ENCODE measurements at places on chromosomes 1 and 21. TPM values are rescaled to one million over a fixed set of nuclear protein-coding genes. Genes with fewer than 3 reads are reported as not detected.
A peak's percentile ranks its signal among the peaks of the same experiment; 100 is the strongest.

The S100A1 gene
- 7.1 TPM for polyA plus RNA-seq

The CAPZB gene
- polyA plus RNA-seq = 230 TPM

The FCER1G gene
- polyA plus RNA-seq = 35.7 TPM

The PIGR gene
- 0.28 TPM for polyA plus RNA-seq

The LRRC3 gene
- 0.63 TPM for polyA plus RNA-seq

The CR1L gene
- polyA plus RNA-seq = not detected

The ZMYND12 gene
- polyA plus RNA-seq = 0.26 TPM

The CHIA gene
- polyA plus RNA-seq = 0.28 TPM

The LENEP gene
- not detected for polyA plus RNA-seq

The BOLA1 gene
- polyA plus RNA-seq = 22.3 TPM

The PLA2G2D gene
- not detected for polyA plus RNA-seq

The RHEX gene
- polyA plus RNA-seq = not detected

The ILDR2 gene
- not detected for polyA plus RNA-seq

GRCh38 chr1:235928197-235928596, 61.5 kb upstream of the LYST start:
- DNase-seq = no peak

DNA sequence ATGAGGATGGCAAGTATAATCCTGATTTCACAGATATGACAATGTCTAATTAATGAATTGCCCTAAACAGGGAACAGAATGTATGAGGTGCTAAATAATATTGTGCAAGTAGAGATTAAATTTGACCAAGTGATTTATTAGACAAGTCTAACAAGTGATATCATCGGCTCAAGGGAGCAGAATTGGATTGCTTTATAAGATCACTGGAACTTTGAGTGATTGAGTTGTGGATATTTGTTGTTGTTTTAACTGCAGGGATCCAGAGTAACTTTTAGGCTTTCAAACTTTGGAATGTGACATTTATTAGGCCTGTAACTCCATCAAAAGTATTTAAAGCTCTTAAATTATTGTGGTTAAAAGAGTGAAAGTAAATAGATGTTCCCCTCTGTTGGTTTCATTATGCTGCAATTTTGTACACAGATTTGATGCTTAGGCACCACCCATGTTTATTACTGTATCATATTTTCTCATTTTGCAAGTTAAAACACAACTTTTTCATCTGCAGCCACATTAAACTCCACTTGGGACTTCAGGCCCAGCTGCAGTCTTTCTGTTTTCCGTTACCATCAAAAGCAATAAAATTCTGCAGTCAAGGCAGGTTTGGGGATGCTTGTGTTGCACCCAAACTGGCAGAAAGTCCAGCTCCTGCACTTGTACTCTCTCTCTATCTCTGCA, 206.6 kb downstream of the HLX start:
- DNase-seq = no peak

GRCh38 chr1:43659212-43660166, 9.5 kb downstream of the KDM4A start:
- no peak for DNase-seq

GRCh38 chr1:160024195-160024905, 7.4 kb downstream of the PIGM start:
- DNase-seq = no peak

DNA sequence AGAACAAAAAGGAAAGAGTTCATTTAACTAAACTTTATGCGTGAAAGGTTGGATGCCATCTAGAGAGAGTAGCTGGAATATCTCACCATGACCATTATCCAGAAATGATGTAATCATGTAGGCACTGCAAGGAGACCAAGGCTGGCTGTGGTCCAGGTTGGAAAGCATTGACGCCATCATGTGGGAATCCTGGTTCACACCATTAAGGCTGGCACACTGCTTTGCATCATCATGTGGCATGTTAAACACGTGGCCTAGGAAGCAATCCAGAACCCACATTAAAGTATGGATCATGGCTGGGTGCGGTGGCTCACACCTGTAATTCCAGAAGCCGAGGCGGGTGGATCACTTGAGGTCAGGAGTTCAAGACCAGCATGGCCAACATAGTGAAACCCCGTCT, 4.3 kb downstream of the ADAMTS1 start:
- peak; percentile 92 for DNase-seq

DNA sequence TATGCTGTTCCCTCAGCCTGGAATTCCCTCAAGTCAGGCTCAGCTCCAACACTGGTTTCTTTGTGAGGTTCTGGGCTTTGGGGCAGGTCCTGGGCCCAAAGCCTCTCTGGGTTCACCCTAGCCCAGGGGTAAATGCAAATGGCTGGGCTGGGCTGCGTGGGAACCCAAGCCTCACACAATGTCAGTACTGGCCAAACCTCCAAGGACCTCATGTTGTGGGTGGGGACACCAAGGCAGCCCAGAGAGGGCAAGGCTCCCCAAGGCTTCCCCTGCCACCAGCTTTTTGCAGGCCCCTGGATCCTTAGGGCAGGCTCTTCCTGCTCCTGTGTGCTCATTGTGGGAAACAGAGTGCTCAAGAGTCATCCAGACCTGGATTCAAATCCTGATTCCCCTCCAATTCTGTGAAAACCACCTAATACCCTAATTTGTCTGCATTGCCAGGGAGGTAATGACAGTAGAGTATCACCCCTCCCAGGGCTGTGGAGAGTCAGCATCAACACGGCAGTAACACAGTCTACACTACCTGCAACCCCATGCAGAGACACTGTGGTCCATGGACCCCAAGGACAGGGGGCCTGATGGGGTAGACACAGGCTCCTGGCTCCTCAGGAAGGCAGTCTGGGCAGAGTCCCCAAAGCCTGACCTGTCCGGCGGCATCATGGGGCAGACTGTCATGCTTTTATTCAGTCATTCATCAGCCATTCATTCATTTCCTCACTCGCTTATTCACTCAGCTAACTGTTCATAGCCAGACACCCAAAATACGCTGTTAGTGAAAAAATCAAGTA, 85.7 kb downstream of the DMRTB1 start:
- DNase-seq = peak; percentile 8

DNA sequence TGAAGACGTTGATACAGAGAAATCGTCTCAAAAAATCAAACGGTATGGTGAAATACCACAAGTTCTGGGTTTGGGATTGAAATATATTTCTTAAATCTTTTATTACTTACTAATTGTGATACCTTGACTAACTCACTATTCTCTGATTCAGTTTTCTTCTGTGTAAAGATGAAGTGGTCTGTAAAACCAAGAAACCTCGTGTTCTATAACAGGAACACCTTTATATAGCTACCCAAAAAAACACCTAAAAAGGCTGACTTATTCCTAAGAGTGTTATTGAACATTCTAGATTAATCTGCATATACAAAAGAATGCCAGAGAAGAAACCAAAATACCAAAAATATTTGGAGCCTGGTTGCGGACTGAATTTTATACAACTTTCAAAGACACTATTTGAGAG, 721 bp downstream of the LRRIQ3 start:
- DNase-seq = no peak

GRCh38 chr1:147809236-147809635, 48.8 kb upstream of the GJA5 start:
- DNase-seq = no peak

DNA sequence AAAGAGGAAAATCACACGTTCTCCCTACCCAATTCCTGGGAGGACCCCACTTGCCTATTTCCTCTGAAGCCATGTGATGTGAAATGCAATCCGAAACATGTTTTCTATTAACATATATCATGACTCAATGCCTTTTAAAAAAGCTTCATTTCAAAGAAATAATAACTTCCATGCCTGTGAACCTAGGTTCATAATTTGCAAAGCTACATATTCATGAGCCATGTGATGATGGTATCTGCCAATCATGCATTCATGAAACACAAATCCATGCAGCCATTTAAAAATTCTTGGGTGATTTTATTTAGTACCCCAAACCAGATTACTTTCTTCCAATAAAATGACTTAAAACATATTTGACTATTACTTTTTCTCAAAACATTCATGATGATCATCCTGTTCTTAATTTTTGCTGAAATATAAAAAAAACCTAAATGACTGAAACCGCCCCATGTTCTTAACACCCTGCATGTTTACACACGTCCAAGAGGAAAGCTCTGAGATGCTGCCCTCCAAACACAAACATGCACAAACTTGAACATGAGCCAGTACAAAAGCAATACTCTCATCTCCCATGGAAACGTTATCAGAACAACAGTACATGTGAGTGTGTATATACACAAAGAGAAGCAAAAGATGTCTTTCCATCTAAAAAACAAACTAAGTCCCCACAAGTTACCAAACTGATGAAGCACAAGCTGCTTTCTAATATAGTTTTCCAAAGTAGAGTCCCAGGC, 140.1 kb downstream of the TGFBR3 start:
- no peak for DNase-seq

GRCh38 chr1:58003059-58003458, 543.5 kb downstream of the OMA1 start:
- no peak for DNase-seq

DNA sequence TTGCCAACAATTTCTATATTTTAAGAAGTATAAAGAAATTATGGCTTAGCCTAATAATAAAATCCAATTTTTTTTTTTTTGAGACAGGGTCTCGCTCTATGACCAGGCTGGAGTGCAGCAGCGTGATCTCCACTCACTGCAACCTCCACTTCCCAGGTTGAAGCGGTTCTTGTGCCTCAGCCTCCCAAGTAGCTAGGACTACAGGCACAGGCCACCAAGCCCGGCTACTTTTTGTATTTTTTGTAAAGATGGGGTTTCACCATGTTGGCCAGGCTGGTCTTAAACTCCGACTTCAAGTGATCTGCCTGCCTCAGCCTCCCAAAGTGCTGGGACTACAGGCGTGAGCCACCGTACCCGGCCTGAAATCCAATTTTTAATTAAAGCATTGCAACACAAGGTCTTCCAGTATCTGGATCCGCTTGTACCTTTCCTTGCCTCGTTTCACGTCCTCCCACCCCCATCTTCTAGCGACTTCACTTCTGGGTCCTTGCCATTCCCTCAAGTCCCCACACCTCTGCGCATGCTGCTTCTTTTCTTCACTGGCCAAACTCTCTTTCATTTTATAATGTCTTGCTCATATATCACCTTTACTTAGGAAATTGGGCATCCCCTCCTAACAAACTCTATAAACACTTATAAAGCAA, 2.3 kb downstream of the FUBP1 start:
- no peak for DNase-seq

- DNase-seq = no peak
These were observed 15.5 kb downstream of the DYRK1A start for GRCh38 chr21:37381883-37382585.

DNA sequence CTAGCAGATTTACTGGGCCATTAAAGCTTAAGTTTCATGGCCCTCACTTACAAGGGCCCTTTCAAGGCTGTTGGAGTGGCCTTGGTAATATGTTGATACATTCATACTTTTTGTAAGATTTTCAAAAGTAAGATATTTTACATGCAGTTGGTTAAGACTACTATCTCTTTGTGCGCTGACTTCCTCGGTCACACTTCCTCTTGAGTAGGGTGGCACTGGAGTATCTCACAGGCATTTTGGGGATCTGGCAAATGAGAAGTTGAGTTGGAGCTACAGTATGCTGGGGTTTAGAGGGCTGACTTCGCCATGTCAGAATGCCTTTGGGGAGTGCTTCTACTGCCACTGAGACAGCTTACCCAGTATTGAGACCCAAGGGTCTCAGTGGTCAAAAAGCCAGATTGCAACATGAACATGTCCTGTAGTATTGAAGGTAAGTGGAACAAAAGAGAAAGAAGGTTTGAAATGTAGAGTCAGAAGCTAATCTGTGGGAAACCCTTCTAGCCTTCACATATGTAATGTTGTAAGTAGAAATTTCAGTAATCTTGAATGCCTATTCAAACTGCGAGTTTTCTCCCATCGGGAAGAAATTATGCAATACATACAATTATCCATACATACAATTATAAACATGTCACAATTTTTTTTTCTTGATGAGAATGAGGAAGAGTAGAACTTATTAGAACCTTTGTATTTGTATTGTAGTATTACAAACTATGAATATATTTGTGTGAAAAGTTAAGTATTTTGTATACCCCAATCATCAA, 32.3 kb upstream of the RALGPS2 start:
- no peak for DNase-seq

GRCh38 chr1:56535939-56536338, 43.4 kb downstream of the PLPP3 start:
- no peak for DNase-seq

GRCh38 chr1:198491028-198491427, 49.5 kb downstream of the ATP6V1G3 start:
- no peak for DNase-seq

DNA sequence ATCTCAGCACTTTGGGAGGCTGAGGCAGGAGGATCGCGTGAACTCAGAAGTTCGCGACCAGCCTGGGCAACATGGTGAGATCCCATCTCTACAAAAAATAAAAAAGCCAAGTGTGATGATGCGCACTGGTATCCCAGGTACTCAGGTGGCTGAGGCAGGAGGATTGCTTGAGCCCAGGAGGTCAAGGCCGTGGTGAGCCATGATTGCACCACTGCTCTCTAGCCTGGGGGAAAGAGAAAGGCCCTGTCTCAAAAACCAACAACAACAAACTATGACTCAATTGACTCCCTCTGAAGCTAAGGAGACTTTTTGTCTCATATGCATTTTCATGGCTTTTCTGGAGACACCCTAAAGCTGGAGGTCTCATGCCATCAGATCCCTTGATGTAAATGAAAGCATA, 118.8 kb downstream of the CCDC185 start:
- no peak for DNase-seq

- no peak for DNase-seq
These were observed 37.0 kb downstream of the ZNF281 start for GRCh38 chr1:200372885-200373181.

DNA sequence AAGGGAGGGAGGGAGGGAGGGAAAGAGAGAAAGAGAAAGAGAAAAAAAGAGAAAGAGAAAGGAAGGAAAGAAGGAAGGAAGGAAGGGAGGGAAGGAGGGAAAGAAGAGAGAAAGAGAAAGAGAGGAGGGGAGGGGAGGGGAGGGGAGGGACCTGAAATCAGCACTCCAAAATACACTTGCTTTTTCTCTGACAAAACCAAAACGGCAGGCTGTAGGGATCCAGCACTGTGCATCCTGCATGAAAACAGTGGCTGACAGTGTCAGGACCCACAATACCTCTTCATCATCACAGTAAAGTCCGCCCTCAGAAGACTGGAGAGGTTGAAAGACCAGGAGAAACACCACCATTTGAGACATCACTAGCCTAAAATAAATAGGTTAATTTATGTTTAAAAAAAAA, 156.0 kb upstream of the SOD1 start:
- no peak for DNase-seq

- peak; percentile 4 for DNase-seq
These were observed 48.1 kb downstream of the DMRTB1 start for GRCh38 chr1:53507116-53507820.

- no peak for DNase-seq
These were observed 3.8 kb upstream of the MYOG start for GRCh38 chr1:203089651-203090045.

DNA sequence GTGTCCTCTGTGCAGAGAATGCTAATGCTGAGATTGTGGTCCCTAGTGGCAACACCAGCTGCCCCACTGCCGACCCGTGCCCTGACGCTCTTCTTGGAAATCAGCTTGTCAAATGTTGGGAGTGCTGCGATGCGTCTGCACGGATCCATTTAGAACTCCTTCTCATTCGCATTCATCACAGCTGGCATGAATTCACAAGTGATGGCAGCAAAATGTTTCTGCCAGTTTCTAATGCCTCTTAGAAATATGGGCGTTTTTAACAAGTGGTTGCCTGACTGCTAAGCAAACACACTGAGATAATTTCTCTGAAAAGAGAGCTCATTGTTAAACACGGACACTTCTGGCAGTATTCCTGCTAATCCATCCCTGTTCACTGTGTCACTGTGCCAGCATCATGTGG, 131.9 kb upstream of the KCNJ6 start:
- no peak for DNase-seq
